Activated CD4-positive, CD25-positive, alpha-beta regulatory T cell treated with anti-CD3 and anti-CD28 coated beads, Interleukin-2, amount 50 U/mL, for 72 hours (primary cell): ENCODE measurements at places on chromosomes 7 and 10.

GRCh38 chr7:74398426-74398825, 55.3 kb upstream of the GTF2IRD1 start:
- no peak for DNase-seq

- no peak for DNase-seq
Measured at GRCh38 chr10:69425511-69426298, 9.0 kb upstream of the TACR2 start.

DNA sequence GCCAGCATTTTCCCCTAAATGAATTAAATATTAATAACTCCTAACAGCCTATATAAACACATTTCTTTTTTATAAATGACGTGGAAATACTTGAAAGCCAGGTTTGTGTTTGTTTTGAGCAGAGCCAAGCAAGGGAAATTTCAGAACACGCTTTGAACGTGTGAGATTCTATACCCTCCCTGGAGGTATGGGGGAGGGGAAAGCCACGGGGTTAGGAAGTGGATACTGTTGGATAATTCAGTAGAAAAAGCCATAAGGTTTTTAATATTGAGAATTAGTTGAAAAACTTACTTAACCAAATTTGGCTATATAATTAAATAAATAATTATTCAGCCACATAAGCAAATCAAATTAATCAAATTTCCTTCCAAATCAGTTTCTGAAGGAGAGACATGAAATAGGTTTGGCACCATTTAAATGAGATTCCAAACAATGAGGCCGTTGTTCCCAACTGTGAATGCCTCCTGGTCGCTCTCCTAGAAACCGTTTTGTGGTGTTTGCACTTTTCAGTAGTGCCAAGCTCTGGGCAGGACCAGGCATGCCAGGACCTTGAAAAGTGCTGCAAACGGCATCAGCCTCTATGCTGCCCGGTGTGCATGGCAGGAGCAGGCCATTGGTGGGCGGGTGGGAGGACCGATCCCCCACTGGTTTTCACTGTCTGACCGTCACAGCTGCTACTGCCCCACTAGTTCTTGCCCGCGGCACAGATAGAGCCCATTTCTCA, 88.1 kb downstream of the SEPTIN14 start:
- no peak for DNase-seq

DNA sequence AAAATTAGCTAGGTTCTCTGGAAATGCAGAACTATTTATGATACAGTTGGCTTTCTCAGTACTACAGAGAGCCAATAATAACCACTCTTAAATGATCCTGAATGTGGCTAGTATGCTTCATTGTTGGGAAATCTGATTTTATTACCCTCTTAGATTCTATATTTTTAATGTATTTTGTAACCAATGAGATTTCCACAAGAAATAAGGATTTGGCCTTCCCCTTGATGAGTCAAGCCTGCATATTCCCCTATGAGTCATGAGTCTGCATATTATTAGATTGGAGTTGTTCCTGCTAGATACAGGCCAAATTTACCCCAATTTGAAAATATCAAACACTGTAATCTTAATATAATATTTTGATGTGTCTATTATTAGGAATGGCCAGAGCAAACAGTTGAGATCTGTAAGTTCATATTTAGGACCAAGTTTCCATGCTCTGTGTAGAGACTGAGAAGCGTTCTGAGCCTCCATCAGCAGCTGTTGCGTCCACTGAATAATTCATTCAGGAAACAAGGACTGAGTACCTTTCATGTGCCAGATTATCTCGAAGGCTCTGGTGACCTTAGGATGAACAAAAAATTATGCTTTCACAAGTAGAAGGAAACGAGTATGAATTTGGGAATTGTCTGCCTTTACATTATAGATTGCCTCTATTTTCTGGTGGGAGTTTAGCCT, 793.4 kb downstream of the NRG3 start:
- no peak for DNase-seq

DNA sequence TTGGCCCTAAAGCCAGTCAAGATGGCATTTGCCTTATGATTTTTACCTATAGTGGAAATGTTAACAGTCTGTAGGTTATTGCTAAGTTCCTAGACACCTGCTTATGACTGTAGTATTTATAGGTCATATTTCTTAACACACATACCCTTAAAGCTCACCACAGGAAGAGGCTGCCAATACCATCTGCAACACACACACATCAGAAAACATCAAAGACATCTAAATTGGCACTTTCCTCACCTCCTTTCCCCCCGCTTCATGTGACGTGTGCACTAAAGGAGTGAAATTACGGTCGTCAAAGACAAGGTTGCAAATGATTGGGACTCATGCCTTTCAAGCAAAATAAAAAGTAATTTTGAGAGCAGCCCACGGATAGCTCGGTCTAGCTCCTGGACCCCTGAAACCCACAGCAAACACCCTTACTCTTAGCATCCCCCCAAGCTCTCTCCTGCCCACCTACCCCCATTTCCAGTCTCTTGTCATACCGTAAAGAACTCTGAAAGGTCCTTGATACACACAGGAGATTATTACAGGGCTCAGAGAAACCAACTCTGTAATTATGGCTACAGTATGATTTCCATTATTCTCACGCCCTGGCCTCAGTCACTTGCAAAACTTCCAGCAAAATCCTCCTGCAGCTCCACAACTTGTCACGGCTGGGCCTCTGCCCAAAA, 90.5 kb downstream of the PLXNA4 start:
- no peak for DNase-seq

- no peak for DNase-seq
Measured at GRCh38 chr7:28203508-28204240, 23.1 kb upstream of the JAZF1 start.

DNA sequence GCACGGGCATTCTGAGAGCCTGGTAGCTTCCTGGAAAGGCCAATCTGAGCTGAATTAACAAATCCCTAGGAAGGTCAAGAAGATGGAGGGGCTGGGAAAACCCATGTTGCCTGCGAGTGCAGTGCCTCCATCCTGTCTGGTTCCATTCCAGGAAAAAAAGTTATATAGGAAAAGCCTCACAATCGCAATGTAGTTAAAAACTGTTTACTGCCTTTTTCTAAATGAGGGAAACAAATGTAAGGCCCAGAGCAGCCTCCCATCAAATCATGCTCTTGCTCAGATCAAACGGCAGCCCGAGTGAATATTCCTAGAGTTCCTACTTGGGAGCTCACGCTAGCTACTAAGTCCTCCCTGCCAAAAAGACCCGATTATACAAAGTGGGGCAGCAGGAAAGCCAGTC, 179.9 kb downstream of the KCNMA1 start:
- no peak for DNase-seq
